ENCODE measurements at places on chromosomes 3 and 15.

- DNase-seq = no peak
Measured at GRCh38 chr3:146161663-146162002, 649 bp upstream of the PLOD2 start.

GRCh38 chr15:24862726-24863521 lies 91.9 kb upstream of the SNRPN start:
- DNase-seq = no peak

DNA sequence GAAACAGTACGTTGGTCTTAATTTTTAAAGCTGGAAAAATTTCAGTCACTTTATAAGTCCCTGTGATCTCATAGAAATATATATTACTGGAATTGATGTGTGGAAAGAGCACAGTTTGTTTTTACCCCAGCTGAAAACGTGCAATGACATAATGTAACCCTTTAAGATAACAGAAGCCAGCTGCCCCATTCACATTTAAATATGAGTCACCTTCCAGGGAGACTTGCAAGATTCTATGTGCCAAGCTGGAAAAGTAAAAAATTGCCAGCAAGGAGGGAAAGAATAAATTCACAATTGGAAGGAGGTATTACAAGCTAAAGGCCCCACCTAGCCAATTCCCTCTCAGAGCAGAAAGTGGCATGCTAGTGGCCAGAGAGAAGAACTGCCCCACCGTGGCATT lies 50.2 kb downstream of the SAMMSON start:
- DNase-seq = no peak

DNA sequence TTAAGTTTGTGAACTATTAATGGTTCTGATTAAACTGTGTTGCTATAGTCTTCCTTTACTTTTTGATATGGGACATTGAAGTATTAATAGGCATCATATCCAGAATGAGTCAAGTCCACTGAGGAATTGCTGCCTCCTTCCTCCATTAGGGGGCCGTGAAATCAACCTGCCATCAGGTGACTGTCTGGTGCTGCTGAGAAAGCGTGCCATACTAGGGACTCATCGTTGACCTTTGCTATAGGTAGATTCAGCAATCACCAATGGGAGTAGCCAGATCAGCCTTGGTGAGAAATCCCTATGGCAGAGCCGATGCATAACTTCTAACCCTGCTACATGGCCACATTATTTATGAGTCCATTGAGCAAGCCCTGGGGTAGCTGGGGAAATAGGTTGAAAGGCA lies 30.1 kb upstream of the SLC28A2 start:
- DNase-seq = no peak

- DNase-seq = no peak
Measured at GRCh38 chr15:84721371-84721770, 5.4 kb upstream of the SEC11A start.

DNA sequence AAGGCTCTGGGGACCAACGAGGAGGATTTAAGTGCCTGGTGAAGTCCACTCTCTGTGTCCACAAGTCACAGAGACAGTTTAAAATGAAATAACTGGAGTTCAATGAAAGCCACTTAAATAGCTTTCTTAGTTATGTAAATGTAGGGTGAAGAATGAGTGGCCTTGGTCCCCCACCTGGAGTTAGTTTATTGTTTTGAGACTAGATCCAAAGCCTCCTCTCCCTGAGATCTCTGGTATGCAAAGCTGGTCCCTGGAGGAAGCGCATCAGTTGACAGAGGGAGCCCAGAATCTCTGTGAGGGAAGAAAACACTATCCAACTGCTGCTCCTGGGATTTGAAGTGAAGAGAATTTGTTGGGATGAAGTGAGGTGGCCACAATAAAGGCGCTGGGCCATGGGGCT lies 40.5 kb downstream of the EXOG start:
- no peak for DNase-seq

DNA sequence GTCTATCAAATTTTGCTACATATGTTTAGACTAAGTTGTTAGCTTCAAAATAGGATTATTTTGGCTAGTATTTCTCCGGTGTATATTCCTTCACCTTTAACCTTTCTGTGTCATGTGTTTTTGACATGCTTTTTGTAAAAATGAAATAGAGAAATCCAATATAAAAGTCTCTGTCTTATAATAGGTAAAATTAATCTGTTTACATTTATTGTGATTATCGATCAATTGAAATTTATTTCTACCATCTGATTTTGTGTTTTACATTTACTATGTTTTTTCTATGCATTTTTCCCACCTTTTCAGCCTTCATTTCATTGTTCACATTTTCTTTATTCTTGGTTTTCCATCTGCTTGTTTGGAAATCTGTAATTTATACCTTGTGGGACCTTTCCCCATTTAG lies 11.7 kb upstream of the LHFPL4 start:
- DNase-seq = no peak

DNA sequence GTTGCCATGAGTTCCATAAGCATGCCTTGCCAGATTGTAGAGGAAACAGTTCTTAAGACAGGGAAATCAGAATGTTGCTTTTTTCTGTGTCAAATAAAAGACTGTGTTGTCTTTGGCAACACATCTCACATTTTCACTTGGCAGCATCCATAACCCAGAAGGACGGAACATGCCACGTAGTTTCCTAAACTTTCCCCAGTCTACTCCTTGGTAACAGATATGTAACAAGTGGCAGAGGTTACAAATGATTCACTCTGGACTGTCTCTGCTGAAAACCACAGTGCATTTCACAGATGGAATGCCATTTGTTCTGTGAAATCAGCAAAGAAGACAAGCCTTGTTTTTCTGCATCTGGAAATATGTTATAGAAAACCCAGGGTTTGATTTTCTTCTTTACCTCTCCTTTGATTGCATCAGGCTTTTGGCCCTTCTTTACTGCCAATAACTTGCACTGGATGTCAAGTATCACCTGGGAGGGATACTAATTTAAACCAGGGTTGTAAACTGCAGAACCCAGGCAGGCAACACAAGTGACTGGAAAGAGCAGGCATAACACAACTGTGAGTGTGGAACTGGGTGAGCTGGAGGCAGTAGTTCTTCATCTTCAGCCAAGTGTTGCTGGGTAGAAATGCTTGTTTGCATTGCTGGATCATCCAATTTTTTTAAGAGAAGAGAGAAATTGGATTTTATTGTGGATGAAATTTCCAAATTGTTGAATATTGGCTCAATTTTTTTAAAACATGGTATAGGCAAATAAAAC lies 124.4 kb upstream of the FOXB1 start:
- DNase-seq = no peak

GRCh38 chr3:132256989-132257388 lies 60.2 kb upstream of the ACP3 start:
- DNase-seq = no peak

- DNase-seq = no peak
Measured at GRCh38 chr3:182508919-182509711, 284.2 kb upstream of the ATP11B start.

DNA sequence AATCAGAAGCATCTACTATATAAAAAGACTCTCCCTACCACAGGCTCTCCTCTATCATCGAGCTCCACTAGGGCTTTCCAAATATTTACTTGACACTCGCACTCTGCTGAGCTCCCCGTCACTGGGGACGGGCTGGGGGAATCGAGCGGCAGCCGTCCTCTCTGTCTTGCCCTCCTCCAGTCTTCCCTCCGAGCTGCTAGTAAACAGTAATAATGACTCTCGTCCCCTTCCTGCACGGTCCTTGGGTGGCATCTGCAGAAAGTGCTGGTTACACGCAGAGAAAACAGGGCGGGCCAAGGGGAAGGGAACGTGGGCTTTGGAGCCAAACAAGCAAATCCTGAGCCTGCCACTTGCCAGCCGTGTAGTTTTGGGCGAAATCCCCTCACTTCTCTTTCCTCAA lies 96.6 kb downstream of the LRIG1 start:
- DNase-seq = no peak

GRCh38 chr15:90930861-90931574 lies 1.3 kb downstream of the HDDC3 start:
- no peak for DNase-seq

- no peak for DNase-seq
Measured at GRCh38 chr3:1798711-1799405, 299.8 kb upstream of the CNTN4 start.

- no peak for DNase-seq
Measured at GRCh38 chr3:115814778-115815380, 191.6 kb downstream of the GAP43 start.

- DNase-seq = no peak
Measured at GRCh38 chr15:81947548-81947947, 98.3 kb downstream of the MEX3B start.

DNA sequence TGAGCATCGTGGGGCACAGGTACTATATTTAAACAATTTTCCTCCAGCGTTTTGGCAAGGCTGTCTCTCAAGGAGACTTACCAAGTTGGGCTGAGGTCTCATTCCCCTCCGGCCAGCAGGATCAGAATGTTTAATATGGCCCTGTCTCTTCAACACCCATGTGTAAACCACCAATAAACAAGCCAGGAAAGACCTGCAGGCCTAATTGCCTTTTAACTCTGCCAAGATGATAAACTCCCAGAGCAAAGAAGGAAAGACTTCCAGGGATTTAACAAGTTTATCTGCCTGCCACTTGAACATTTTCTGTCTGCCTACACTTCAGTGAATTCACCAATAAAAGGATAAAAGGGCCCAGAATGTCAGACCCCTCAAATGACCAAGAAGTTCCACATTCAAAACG lies 130.3 kb upstream of the WNT5A start:
- no peak for DNase-seq

DNA sequence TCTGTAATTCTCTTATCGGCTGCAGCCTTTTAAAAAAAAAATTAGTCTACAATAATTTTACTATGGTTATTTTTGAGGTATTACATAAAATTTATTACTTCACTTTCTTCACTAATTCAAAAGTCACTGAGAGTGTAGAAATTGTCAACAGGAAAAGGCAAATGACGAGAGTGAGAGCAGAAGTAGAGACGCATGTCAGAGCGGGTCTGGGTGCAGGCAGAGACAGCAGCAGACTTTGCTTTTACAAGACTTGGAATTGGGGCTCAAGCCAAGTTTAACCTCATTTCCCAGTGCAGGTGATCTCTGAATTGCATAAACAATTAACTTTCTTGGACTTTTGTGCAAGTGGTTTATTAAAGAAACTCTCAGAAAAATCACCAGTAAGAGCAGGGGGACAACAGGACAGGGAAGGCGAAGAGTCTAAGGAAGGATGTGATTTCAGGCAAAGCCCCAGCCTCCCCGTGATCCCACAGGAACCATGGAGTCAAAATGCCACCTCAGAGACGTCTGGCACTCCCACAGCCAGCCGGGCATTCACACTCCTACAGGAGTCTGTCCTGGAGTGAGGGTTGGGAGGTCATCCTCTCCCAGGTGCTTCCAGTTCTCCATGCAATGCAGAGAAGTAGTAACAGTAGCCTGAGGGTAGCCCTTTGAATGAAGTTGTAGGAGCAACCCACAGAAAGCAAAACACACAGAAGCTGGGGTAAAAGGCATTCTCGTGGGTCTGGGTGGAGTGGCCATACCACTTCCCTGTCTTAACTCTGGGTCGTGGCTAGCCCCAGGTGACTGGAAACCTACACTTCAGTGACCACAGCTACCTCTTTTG lies 274.0 kb upstream of the TGFBR2 start:
- DNase-seq = no peak

DNA sequence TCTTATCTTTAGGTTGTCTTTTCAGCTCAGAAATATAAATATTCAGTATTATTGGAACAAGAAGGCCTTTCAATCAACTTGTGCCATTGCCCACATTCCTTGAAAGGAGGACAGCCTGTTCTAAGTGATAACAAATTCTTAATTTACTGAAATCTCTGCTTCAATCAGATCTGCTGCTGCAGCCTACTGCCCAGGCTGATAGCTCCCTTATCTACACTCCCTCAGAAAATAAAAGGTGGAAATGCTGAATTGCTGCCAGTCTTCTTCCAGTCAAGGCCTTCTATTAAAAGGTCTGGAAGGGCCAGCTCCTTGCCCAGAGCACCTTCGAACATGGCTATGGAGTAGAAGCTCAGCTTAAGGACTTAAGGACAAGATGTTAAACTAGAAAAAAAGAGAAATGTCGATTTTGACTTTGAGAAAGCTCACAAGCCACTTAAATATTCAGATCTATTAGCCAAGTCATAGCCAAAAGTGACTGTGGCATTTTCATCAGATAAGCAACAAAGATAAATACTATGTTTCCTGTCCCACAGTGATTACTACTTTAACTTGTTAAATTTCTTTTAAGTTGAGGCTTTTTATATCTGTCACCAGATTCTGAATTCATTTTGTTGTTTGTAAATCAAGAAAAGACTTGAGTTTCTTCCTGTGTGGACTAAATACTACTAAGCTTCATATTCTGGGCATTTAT lies 480.5 kb upstream of the CBLB start:
- no peak for DNase-seq

- no peak for DNase-seq
Measured at GRCh38 chr15:99124641-99125040, 19.8 kb downstream of the SYNM start.

DNA sequence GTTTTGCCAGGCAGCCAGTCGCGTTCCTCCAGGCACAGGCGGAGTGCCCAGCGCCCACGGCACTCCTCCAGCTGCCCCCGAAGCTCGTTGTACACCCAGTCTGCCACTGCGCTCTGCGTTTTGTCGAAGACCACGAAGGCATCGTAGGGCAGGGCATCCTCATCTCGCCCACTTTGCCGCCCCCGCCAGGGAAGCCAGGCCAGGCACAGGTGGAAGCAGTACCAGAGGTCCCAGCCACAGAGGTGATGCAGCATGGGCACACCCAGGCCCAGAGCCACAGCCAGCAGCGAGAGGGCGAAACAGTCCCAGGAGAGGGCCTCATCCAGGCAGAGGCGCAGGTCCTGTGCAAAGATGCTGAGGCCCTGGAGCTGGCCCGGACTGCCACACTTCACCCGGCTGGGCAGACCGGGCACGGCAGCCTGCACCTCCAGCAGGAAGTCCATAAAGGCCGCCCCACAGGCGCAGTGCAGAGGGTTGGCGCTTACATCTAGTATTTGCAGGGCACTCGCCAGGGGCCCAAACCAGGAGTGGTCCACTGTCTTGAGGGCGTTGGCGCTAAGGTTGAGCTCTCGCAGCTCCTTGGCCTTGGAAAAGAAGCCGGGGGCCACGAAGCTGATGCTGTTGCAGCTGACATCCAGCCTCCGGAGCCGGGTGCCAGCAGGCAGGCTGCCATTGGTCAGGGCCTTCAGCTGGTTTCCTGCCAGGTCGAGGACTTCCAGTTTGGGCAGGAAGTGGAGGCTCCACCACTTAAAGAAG lies 3.7 kb downstream of the TLR9 start:
- no peak for DNase-seq

GRCh38 chr15:99341786-99342185 lies 90.5 kb downstream of the LRRC28 start:
- DNase-seq = no peak

GRCh38 chr3:12287727-12288181 lies 1.1 kb upstream of the PPARG start:
- no peak for DNase-seq

DNA sequence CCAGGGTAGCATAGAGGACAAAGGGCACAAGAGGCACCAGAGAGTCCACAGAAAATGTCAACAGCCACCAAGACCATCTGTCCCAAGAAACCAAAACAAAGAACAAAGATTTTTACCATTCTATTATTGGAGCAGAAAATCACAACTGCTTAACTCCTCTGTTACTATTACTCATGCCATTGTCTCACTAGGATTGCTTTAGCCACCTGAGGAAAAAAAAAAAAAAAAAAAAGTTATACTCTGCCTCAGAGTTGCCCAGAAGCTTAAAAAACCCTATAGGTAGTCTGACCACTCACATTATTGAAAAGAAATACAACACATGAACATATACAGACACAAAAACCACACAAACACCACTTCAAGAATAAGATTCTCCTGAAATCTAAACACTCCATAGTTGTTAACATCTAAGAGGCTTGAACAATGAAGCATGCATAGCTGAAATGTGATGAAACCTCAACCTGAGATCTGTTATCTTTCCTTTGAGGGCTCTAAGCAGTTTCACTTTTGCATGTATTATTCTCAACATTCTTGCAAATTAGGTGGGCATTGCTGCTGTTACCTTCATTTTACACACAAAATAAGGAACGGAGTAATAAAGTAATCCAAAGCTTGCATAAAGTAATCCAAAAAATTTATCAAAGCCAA lies 85.4 kb downstream of the IGSF11 start:
- no peak for DNase-seq
